ENCODE measurements at places on chromosomes 11 and 22.

DNA sequence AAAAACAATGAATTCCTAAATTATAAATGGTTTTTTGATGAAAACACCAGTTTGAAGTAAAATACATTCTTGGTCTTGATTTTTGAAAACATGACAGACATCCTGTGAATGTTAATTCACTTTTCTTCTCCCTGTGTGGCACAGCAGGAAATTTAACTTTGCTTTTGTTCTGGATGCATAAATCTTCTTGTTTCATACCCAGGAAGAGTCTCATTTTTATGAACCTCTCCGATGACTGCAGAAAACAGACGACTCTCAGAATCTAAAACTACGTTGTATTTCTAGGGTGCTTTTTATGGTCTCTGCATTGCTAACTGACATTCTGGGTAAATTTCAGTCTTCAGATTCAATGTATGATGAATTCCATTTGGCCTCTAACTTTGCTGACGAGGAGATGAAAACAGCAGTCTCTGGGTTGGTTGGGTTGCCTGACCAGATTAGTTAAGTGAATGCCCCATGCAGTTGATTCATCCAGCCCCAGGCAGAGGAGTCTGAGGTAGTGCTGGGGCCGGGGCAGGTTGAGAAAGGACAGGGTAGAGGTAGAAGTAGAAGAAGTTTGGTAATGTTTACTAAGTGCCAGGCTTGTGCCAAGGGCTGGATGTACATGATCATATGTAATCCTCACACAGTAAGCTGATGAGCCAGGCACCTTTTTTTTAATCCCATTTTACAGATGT, 20.1 kb downstream of the TCP11L1 start:
- no peak for DNase-seq

DNA sequence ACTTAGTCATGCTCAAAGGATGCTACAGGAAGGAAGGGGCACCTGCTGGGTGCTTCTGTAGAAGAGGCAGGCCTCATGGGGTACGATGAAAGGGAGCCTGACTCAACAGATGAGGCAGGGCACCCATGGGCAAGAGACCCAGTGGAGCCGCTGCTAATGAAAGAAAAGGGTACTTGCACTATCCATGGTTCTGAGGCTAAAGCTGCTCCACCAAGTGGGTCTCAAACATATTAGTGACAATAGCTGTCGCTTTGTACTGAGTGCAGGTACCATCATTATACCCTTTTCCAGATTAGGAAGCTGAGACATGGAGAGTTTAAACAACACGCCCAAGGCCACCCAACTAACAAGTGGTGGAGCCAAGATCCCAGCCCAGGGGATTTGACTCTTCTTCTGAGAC, 127.5 kb upstream of the SERPIND1 start:
- DNase-seq: no peak

DNA sequence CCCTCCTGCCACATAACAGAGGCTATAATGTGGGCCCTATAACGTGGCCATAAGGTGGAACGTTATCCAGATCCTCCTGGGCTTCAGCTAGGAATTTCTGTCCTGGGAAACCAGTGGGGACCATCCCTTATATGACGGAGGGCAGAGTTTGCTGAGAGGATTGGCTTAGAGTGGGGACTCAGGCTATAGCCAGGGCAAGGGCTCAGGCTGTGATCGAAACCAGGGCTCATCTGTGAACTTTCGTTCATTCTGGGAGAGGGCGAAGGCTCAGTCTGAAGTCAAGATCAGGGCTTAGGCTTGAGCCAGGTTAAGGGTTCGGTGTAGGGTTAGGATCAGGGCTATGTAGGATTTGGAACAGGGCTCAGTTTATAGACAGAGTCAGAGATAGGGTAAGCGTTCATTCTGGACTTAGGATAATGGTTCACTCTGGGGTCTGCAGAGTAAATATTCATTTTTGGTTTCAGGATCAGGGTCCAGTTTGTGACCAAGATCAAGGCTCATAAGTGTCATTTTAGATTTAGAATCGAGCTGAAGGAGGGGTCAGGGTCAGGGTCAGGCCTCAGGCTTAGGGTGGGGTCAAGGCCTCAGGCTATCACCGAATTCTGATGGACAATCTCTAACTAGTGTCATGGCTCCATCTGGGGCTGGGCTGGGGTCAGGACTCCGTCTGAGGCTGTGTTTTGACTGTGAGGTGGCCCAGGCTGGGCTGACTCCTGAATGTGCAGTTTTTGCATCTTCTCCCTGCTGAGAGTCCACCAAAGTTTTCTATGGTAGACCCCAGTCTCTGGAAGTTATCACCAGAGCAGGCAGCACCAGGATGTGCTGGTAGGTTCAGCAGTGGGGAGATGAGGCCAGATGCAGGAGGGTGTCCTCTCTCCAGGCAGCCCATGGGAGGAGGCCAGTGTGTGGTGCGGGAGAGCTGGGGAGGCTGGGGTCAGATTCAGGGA, 33.9 kb upstream of the SOX10 start:
- DNase-seq: no peak

DNA sequence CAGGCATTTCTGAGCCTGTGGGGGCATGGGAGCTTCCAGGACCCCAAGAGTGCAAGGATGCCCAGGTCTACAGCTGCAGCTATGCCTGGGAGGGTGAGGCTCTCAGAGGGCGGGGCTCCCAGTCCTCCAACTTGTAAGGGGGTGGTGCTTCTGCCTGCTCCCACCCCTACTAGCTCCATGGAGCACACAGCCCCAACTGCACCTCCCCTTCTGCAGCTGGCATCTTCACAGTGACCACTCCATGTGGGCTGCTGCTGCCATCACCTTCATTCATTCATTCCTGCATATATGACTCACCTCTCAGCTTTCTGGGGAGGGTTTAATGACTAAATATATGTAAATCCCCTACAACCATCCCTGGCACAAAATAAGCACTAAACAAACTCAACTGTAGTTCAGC, 43.8 kb downstream of the CHST1 start:
- no peak for DNase-seq

DNA sequence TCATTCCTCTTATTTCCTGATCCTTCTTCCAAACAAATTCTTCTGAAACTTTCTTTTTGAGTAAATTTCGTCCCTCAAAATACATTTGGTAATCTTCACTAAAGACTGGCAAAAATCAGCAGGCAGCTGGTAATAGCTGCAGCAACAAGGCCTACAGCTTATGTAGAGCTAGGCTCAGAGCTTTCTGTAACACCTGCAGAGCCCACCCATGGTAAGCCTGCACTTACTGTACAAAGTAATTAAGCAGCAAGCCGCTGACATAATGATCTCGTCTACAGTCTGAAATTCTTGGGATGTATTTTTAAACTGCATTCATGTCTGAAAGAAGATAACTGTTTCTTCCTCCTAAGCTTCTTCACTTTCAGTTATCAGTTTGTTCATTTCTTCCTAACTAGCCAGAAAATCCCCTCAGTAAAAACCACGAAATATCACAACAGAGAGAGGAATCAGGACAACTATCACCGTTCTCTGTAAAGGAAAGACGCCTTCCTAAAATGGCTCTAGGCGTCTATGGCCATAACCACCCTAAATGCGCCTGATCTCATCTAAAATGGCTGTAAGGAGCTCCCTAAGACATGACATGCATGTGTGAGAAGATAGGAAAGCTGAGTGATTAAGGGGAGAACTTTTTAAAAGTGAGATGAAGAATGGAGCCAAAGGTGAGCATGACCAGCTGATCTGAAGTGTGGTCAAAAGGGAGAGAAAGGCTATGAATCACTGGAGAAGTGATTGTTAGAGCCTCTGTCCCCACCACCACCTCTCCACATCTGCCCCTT, 56.2 kb downstream of the DENND5A start:
- DNase-seq: no peak

- peak; percentile 15 for DNase-seq
Observed at GRCh38 chr11:11579012-11579988, 42.5 kb downstream of the GALNT18 start.

- DNase-seq: peak; percentile 99
Observed at GRCh38 chr11:67508486-67509121, 642 bp upstream of the CDK2AP2 start.

DNA sequence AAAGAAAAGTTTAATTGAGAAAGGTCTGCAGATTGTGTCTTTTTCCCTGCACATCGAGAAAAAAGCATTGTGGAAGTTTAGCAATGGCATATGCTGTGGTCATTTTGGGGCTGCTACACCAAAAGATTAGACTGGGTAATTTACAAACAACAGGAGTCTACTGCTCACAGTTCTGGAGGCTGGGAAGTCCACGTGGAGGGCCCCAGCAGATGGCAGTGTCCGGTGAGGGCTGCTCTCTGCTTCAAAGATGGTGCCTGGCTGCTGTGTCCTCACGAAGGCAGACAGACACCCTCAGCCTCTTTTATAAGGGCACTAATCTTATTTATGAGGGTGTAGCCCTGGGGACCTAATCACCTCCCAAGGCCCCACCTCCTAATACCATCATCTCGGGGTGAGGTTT, 21.1 kb downstream of the PHF21B start:
- no peak for DNase-seq

DNA sequence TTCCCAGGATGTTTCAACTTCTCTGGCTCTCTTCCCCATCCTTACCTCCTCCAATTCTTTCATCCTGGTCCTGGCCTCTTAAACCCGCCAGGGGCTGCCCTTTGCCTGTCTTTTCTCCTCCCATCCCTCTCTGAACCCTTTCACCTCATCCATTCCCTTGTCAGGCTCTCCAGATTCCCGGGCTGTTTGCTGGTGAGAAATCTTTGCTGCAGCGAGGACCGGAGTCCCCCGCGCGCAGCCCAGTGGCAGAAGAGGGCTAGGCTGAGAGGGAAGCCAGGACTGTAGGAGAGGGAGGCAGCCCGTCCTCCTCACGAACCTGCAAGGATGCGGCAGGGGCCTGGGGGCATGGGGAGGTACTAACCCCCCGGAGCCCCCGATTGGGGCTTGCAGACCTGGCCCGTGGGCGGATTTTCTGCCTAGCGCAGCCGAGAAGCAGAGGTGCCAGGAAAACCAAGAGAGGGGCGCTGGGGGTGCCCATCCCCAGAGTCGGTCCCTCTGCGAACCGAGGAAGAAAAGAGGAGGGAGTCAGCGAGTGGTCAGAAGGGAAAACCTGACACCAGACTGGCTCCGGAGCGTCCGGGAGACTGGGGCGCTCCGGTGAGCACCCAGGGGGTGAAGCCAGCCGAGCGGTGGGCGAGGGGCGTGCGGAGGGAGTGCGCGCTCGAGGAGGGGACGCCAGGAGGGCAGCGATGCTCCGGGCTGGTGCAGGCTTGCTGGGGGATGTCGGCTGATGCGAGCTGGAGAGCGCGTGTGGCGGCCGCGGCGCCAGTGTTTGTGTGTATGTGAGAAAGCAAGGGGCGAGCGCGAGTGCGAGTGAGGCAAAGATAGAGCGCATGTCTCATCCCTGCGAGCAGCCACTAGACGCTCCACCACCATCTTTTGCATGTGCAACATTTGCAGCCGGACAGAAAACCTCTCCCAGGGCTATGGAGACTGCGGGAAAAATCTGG, at the start of gene GRIA4:
Gene GRIA4 (plus strand): TSS at position 242 of the 950 bp plus-strand sequence. CDS start 925 bp downstream, outside the sequence.
- peak; percentile 88 for DNase-seq

DNA sequence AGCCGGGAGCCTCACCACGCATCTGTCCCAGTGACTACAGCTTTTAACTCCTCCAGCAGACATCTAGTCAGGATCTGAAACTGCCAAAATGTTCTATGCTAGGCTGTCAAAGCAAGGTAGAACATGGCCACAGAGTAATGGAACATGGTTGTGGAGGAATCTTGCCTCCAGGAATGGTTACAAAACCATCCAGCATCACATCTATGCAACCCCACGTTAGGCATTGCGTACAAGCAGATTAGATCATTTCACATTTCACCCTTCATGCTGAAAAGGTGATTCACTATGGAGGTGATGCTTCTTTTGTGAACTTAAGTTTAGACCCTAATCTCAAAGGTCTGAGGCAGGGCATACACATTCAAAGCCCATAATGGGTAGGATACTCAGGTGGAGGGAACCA, 103.0 kb downstream of the PARVA start:
- DNase-seq: no peak
